Natural killer cell treated with Interleukin-12 subunit alpha and Interleukin-12 subunit beta and Interleukin-15 and Interleukin-18, amount 100 ng/mL, for 72 hours (primary cell): ENCODE measurements at places on chromosomes 3 and 15.
A peak's percentile ranks its signal among the peaks of the same experiment; 100 is the strongest.

GRCh38 chr3:8279886-8280550 is 221.6 kb upstream of the LMCD1 start:
- no peak for DNase-seq

GRCh38 chr15:82647045-82647834 is at the start of gene CPEB1:
Gene CPEB1 (minus strand): TSS chr15:82647363. CDS start chr15:82628459, 18,904 bp downstream.
- no peak for DNase-seq

GRCh38 chr15:67074886-67075229 is 9.5 kb downstream of the SMAD3 start:
- no peak for DNase-seq

DNA sequence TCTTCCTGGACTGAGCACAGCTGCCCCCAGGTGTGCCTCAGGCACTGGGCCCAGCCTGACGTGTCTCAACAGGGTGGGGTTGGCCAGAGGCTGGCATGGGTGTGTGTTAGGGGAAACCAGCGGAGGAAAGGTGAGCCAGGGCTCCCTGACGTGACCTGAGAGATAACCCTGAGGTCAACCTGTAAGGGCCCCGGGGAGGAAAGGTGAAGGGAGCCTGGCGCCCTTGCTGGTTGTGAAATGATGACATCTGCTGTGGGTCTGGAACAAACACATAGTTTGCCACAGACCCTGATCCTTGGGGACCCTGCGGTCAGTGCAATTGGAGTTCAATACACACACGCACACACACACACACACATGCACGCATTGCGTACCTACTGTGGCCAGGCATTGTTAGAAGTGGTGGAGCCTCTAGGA is 100.2 kb upstream of the TLE3 start:
- no peak for DNase-seq

- DNase-seq, result no peak
These were observed 71.4 kb upstream of the HERC1 start for GRCh38 chr15:63905131-63905530.

DNA sequence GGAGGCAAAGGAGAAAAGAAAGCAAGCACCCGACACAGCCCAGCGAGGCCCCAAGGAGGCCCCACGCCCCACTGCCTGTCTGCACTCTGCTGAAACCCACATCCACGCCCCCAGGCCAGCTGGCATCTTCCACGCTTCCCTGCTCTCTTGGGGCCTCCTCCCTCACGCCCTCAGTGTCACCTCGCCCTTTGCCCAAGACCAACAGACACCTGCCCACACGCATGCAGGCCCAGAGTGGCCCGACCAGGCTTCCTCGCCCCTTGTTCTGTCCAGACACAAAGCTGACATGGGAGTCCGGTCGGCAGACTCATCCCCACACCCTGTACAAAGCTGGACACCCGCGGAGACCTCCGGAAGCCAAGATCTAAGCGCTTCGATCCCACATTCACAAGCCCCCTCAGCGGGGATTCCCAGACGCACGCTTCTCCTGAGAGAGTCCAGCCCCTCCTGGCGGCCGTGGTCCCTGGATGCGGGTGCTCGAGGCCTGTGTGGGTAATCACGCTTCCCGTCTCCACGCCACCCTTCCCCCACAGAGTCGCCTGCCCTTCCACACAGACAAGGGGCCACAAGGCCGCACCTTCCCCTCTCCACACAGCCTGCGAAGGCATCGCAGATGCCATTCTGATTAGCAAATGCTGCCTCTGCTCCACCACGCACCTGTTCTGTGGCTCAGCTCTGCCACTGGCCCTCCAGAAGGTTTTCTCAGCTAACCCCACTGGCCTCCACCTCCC is 176.6 kb downstream of the XXYLT1 start:
- DNase-seq, result peak; percentile 47

- no peak for DNase-seq
These were observed 151.2 kb downstream of the EBLN2 start for GRCh38 chr3:73212683-73213082.

- no peak for DNase-seq
These were observed 106.6 kb upstream of the ALDH1A3 start for GRCh38 chr15:100772892-100773520.
